ENCODE measurements at places on chromosomes 1 and 21.

DNA sequence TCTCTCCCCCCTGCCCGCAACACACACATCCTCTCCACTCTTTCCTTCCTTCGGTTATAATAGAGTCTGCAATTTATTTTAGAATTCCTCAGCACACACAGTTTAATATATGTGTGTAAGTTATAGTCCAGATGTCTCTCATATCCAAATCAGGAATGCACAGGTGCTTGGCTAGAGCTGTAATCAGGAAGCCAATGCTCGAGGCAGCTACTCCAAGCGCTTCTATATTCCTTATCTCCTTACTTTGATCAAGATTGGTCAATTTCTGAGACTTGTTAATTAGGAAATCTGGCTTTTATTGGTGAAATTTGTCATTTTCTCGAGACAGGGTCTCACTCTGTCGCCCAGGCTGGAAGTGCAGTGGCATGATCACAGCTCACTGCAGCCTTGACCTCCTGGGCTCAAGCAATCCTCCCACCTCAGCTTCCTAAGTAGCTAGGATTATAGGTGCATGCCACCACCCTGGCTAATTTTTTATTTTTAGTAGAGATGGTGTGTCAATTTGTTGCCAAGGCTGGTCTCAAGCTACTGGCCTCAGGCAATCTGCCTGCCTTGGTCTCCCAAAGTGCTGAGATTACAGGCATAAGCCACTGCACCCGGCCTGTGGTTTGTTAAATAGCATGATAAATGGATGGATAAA, 27.7 kb downstream of the RPL5 start:
- DNase-seq, result peak; percentile 7

DNA sequence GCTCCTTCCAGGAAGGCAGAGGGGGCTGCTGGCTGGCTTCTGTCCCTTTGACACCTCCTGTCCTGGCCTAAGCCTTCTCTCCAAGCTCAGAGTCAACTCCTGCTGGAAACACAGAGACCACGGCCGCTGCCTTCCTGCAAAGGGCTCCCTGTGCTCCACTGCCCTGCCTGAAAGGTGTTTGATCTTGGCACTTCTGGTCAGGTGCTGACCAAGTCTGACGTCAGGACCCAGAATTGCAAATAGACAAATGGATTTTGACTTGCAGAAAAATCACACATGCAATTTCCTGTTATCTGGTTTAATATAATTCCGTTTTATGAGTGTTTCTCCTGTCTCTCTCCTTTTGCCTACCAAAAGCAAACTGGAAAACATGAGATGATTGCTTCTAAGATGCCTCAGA, 86.5 kb upstream of the HMGB4 start:
- DNase-seq, result no peak

GRCh38 chr1:187121661-187122060, 292.9 kb downstream of the PLA2G4A start:
- no peak for DNase-seq

DNA sequence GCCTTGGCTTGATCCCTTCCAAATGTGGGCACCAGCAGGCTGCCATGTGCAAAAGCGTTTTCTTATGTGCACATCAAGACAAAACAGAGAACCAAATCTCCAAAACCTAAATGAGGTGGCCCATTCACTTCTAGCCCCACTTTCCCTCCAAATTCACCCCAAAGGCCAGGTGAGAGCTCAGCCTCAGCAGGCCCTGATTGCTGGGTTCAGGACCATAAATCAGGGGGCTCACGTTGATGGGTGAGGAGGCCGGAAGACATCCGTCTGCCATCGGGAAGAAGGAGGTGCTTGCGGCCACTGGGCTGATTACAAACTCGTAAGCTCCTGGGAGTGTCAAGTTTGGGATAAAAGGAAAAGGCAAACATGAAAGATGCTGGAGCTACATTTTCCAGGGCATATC, 86.7 kb upstream of the CLDN14 start:
- DNase-seq, result no peak

Data from SHP77 (cell line).